ENCODE measurements at places on chromosomes 7 and 10.

DNA sequence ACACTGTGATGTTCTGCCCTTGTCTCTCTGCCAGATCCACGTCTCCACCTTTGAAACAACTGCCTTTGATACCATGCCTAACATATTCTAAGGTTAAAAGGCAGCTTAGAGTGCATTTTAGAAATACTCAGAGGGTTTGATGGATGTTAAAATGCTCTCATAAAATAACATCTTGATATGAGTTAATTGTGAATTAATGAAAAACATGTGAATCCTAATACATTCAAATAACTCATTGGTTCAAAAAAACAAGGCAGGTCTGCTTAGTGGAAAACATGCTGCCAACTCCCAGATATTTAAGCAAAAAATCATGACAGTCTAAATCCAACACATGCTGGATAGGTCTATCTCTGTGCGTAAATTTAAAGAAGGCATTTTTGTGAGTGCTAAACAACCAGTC is 291.8 kb downstream of the AHR start:
- no peak for DNase-seq

- DNase-seq: no peak
Observed at GRCh38 chr7:94778711-94779459, 123.0 kb upstream of the SGCE start.

DNA sequence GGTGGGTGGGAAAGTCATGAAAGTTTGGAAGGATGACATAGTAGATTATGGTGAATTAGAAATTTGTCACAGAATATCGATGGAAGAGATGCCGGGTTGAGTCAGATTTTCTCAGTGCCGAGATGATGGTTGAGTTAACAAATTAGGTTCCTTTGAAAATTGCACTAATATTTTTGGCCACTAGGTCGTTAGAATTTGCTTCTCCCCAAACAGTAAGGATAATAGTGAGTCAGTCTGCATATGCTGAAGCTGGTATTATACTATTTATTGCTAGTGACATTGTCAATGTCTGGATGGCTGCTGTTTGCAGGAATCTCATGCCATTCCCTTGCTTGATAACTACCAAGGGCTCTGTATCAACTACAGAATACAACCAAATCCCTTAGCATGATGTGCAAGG is 37.7 kb upstream of the MINDY3 start:
- no peak for DNase-seq

- DNase-seq: no peak
Observed at GRCh38 chr10:44938956-44939355, 20.6 kb upstream of the RASSF4 start.

Measured in islet precursor cell (in vitro differentiated cells).